ELR (cell line): ENCODE measurements at places on chromosomes 4 and X.

DNA sequence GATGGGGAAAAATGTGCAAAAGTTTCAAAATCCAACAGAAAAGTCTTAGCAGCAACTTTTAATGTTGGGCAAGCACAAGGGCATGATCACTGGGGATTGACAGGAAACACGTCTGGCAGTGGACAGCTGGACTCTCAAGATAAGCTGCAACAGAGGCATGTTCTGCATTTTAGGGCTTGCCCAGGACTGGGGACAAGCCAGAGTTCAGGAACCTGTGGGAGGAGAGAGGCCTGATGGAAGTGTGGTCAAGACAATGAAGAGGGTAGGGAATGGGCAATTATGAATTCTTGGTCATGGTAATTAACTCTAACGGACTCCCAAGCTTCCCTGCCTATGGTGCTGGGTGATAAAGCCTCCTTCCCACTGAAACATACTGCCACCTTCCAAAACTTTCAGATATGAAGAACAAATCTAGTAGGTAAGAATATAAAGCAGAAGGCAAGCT lies 48.4 kb downstream of the ANXA3 start:
- DNase-seq, result no peak

DNA sequence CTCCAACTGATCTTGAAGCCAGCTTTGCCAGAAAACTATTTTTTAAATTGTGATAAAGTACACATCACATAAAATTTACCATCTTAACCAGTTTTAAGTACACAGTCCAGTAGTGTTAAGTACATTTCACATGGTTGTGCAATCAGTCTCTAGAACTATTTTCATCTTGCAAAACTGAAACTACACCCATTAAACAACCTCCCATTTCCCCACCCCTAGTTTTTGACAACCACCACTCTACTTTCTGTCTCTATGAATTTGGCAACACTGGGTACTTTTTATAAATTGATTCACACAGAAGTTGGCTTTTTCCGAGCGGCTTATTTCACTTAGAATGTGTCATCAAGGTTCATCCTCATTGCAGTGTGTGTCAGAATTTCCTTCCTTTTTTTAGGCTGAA lies 31.0 kb downstream of the TRPC5 start:
- no peak for DNase-seq

DNA sequence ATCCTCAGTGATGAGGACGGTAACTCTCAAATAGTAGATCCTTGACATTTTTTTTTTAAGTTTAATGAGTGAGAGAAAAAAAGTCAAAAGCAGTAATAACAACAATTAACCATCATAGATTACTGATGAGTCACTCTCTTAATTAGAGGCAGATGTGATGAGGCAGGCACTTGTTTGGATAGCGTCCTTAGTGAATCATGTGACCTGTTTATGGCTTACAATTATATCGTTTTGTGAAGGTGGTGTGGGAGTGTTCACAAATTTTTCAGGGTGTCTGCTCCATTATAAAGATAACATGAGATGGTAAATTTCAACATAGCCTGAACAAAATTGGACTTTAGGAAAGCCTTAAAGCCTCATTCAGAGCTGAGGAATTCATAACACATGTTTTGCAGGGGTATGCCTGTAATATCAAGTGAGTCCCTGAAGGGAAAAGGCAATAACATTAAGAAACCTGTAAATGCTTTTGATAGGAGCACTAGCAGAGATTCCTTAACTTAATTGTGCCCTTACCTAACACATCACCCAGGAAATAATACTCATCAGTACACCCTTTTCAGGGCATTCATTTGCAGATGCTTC lies 51.9 kb upstream of the XIAP start:
- DNase-seq, result peak; percentile 6

GRCh38 chrX:24110069-24110468 lies 39.5 kb upstream of the ZFX start:
- DNase-seq, result no peak

DNA sequence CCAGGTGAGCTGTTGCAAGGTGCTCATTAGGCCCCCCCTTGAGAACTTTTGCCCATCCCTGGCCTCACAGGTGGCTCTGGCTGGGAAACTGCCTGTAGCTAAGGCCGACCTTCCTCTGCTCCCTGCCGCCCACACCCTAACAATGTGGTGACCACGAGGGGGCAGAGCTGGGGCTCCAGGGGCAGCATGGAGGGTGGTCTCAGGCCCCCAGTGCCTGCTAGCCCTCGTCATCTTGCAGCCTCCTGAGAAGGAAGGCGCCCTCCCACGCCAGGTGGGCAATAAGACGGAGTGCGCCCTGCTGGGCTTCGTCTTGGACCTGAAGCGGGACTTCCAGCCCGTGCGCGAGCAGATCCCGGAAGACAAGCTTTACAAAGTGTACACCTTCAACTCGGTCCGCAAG lies 32.4 kb downstream of the ATP2B3 start:
- DNase-seq, result no peak

GRCh38 chrX:37745835-37746217 lies 34.0 kb upstream of the CYBB start:
- DNase-seq, result no peak

GRCh38 chrX:5163663-5164062 lies 1065.0 kb downstream of the NLGN4X start:
- DNase-seq, result no peak

DNA sequence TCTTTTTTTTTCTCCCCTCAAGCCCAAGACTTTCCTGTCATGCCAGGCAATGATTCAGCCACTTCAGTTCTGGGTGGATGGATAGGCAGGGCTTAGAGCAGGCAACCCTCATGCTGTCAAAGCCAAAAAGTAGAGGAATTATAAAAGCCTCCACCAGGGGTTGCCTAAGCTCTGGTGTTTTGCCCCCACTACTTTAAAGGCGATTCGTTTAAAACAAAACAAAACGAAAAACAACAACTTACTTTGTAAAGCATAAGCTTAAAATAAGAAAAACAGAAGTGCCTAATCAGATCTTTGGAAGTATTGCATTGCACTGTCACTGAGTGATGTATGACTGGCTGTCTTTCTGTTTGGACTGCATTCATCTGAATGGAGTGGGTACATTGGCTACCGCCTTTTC lies 5.3 kb upstream of the IDS start:
- peak; percentile 22 for DNase-seq

DNA sequence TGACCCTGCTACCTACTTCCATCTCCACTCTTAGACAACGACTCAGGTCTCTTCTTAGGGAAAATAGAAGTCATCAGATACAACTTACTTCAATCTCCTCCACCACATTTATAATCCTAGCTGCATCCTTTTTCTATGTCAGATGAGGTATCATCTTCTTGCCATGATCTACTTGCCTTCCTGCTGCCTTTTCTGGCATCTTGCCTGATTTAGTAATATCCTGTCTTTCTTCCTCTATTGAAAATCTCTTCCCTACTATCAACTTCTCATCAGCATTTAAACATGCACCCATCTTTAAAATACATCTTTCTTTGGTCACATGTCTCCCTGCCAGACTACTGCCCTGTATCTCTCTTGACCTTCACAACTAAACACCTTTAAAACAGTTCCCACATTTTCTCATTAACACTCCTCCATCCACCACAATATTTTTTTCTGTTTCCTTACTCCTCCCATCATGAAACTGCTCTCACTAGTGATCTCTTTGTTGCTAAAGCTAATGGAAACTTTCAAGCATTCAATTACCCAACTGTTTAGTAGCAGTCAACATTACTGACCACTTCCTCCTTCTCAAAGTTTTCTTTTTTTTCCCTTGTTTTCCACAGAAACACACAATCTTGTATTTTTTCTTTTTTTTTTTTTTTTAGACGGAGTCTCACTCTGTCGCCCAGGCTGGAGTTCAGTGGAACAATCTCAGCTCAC lies 100.8 kb upstream of the CXorf66 start:
- DNase-seq, result peak; percentile 10

GRCh38 chr4:123315617-123316016 lies 81.0 kb upstream of the SPRY1 start:
- no peak for DNase-seq

DNA sequence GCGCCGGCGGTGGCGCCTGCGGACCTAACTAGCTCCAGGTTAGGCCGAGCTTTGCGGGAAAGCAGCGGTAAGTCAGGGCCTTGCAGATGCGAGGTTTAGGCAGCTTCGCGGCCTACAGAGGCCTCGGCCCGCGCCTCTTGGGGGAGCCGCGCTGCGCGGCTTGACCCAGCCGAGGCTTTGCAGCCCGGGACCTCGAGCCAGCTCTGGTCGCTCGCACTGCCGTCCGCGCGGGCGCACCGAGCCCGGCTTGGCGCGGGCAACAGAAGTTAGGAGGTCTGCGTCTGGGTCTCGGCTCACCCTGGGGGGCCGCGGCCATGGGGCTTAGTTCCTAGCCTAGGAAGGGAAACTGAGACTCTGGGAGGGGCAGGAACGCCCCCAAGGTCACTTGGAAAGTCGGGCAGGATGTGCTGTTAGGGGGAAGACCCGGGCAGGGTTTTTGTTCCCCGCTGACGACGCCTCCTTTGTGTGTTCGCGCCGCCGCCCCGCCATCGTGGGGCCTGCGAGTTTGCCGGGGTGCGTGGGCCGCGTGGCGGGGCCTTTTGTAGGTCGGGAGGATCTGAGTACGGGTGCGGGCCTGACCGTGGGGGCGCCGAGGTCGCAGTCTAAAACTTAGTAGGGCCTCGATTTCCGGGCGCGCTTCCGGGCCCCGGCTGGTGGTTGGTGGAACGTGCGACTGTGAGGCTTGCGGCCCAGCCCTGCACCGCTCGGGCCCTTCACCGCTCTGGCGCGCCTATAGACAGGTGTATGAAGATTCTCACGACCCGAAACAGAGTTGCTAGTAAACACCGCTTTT lies 482 bp downstream of the RNF4 start:
- DNase-seq, result peak; percentile 61

DNA sequence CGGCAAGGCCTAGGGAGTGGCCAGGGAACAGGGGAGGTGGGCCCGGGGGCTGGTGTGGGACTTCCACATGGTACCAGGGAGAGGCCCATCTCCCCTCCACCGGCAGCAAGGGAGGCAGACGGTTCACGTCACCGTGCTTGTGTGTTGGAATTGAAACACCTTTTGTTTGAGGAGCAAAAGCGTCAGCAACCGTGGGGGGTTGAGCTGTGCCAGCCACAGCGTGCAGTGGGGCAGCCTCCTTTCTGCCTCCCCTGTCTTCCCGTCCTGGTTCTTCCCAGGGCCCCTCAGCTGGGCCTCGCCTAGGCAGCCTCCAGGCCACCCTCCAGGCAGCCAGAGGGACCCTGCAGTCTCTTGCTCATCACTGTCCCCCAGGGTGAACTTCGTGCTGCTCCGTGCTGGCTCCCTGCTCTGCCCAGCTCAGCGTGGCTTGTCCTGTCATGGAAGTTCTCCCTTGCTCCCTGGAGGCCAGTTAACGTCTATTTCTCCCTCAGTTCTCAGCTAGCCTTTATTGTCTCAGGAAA lies 32.1 kb upstream of the HGFAC start:
- DNase-seq, result no peak

- peak; percentile 15 for DNase-seq
Measured at GRCh38 chr4:72525938-72526337, 43.1 kb downstream of the ADAMTS3 start.

DNA sequence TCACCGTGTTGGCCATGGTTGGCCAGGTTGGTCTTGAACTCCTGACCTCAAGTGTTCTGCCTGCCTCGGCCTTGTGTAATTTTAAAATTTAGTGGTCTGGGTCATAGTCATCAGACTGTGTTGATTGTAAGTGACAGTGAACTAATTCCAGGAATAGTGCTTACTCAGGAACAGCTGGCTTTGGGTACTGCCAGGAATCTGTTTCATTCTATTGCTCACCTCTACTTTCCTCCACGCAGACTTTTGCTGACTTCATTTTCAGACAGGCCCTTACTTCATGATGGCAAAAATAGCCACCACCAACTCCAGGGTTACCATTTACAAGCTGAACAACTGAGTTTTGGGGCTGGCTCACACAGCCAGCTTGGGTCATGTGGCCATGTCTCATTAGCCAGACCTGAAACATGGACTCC lies 54.6 kb downstream of the FNIP2 start:
- peak; percentile 4 for DNase-seq

DNA sequence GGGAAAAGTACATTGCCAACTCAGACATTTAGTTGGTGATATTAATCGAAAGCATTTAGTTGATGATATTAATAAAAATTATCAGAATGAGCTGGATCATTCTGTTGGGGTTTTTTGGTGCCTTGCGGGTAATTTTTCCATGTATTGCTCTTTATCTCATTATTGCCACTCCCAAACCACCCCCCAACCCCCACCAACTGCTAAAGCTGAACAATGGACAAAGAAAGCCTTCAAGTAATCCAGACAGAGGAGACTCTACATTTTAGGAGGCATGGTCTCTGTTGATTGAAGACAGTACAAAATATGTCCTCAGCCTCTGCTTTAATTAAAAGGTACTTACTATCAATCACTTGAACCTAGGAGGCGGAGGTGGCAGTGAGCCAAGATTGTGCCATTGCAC lies 22.5 kb downstream of the PDK3 start:
- DNase-seq, result no peak

DNA sequence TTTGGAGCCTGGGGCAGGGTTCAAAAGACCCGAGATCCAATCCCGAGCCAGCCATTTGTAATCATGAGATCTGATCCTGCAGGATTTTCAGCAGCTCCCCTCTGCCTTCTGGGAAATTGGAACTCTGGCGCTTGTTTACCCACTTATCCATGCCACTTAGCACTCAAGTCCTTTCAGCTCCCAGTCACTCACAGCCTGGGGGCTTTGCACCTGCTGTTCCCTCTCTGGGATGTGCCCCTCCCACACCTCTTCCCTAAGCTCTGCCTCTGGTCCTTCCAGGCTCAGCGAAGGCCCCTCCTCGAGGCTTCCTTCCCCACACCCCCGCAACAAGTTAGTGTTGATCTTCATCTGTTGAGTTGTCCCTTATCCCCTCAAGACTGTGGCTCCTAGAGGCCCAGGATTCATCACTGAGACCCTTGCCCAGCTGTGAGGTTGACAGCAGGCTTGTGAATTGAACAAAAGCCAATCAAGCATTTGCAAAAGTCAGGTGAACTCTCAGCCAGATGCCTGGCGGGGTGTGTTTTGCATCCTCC lies 99.1 kb upstream of the AFAP1 start:
- no peak for DNase-seq

- no peak for DNase-seq
Measured at GRCh38 chr4:45629717-45630116, 494.1 kb downstream of the GABRG1 start.

GRCh38 chr4:52788806-52789205 lies 37.6 kb upstream of the ERVMER34-1 start:
- DNase-seq, result no peak

GRCh38 chrX:150512461-150512901 lies 55.9 kb upstream of the MTM1 start:
- DNase-seq, result no peak

- no peak for DNase-seq
Measured at GRCh38 chr4:173370130-173370476, 651 bp upstream of the SAP30 start.

- DNase-seq, result peak; percentile 68
Measured at GRCh38 chr4:76197031-76197743, 16.4 kb downstream of the SCARB2 start.

- DNase-seq, result no peak
Measured at GRCh38 chr4:13371048-13371447, 113.1 kb downstream of the RAB28 start.
